ENCODE measurements at places on chromosomes 1 and 21.

- DNase-seq = no peak
Observed at GRCh38 chr1:54980528-54981241, at the start of gene TMEM61. Gene TMEM61, plus strand, starts transcription at chr1:54980628. Its CDS starts 438 bp downstream, at chr1:54981066.

GRCh38 chr1:1120866-1121591 lies 5.1 kb upstream of the C1orf159 start:
- no peak for DNase-seq

DNA sequence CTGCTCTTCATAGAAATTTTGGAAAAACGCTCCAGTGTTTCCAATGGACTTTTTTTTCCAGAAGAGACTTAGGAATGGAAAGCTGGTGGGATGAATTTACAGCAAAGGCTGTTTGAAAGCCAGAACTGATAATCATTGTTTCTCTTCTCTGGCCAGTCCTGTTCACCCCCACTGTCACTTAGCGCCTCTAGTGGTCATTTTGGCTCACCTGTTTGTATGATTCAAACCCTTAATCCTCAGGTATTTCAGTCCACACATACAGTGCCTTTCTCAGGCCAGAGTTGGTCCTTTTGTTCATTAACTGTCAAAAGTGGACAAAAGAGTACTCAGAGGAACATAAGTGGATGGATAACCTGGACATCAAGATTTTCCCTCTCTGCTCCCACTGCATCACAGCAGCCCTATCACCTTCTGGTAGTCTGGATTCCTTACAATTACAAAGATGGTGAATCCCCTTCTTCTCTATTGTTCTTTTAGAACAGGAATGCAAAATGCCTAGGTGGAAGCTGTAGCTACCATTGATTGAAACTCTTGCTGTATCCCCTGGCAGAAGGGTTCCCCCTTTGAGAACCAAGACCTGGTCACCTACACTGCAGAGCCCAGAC lies 177.6 kb upstream of the OLFM3 start:
- DNase-seq = no peak

- no peak for DNase-seq
Observed at GRCh38 chr1:192559115-192560006, 16.2 kb upstream of the RGS1 start.

- DNase-seq = no peak
Observed at GRCh38 chr1:193680924-193681316, 494.5 kb upstream of the B3GALT2 start.

DNA sequence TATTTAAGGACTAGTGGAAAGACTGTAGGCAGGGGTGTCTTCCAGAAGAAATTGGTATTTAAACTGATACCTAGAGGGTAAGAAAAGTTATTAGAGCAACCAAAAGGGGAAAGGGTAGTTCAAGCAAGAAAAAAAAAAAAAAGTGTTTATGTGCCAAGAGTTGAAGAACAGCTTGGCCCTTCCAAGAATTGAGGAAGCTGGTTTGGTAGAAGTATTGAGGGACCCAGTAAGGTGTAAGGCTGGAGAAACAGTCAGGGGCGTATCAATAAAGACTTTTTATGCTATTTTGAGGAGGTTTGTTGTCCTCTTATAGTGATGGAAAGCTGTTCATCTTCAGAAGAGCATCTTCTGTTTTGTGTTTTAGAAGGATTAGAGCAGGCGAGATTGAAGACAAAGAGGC lies 108.3 kb downstream of the PTPRC start:
- no peak for DNase-seq

DNA sequence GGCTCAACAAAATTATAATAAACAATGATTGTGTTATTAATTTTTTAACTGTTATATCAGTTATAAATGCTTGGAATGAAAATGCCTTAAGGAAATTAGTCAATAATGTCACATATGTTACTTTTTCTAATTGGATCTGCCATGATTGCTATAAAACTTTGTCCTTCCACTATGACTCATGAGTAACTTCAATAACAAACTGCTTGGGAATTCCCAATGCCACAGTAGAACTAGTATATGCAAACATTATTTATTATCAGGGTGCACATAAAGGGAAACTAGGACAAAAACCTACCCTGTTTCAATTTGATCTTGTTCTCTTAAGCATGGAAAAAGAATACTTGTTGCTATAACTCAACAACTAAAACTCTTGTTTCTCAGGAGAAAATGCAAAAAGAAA lies 59.1 kb upstream of the PDC start:
- DNase-seq = no peak

- no peak for DNase-seq
Observed at GRCh38 chr1:47934243-47934805, 62.9 kb downstream of the TRABD2B start.

Measured in activated CD4-positive, CD25-positive, alpha-beta regulatory T cell treated with anti-CD3 and anti-CD28 coated beads, Interleukin-2, amount 50 U/mL, for 72 hours (primary cell).